ENCODE measurements at places on chromosomes 5 and 9.

- no peak for DNase-seq
Measured at GRCh38 chr5:9409413-9409960, 136.4 kb downstream of the SEMA5A start.

- DNase-seq, result no peak
Measured at GRCh38 chr5:130957151-130957550, 207.9 kb downstream of the HINT1 start.

DNA sequence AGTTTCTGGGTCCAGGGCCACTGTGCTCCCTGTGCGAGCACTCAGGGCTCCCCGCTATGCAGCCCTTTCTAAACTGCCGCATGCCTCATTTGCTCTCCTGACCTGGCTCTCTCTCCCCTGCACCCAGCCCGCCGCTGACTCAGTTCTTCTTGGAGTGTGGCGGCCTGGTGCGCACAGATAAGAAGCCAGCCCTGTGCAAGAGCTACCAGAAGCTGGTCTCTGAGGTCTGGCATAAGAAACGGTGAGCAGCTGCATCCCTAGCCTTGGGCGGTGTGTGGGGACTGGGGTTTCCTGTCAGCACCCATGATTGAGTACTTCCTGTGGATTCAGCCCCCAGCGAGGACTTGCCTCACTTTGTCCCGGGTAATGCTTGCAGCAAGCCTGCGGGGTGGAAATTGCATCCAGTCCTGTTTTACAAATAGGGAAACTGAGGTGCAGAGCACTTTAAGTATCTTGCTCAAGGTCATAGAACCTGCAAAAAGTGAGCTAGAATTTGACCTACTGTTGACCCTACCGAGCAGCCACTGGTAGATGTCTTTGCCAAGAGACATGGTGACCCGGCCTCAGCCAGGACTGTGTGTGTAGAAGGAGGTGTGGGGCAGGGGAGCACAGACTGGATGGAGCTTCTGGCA, 27.9 kb downstream of the USP20 start:
- DNase-seq, result no peak

DNA sequence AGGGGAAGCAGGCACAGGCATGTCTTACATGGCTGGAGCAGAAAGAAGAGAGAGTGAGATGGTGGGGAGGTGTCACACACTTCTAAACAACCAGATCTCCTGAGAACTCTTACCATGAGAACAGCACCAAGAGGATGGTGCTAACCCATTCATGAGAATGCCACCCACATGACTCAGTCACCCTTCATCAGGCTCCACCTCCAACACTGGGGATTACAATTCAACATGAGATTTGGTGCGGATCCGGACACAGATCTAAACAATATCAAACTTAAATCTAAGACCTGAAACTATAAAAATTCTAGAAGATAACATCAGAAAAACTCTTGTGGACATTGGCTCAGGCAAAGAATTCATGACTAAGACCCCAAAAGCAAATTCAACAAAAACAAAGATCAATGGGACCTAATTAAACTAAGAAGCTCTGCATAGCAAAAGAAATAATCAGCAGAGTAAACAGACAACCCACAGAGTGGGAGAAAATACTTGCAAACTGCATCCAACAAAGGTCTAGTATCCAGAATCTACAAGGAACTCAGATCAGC, 65.4 kb downstream of the SPATA31C2 start:
- no peak for DNase-seq

DNA sequence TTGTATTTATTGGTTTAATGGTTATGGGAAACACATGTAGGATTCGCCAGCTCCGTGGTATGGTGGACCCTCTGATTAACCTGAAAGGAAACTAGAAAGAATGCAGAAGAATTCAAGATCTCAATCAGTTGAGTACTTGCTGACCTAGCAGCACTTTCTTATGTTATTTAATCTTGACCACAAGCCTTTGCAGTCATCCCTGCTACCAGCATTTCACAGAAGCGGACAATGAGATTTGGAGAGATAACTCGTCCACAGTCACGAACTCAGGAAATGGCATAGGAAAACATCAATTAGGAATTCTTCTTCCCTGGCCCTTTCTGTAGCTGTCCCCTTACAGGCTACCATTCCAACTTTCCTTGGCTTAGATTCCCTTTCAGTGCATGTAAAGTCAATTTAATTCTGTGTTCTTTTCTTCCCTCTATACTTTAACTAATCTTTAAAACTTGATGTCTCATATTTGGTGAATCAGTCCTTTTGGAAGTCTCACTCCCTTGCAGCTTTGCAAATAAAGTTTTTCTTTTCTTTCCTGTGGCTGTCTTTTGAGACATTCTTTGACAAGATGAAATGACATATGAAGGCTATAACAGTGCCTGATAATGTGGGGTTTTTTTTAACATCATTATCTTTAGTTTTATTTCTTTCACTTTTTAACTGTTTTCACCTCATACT, 1.3 kb upstream of the SLC44A1 start:
- no peak for DNase-seq

Measured in WTC11 (cell line).